ENCODE measurements at places on chromosomes 7 and 10. TPM values are rescaled to one million over a fixed set of nuclear protein-coding genes. Genes with fewer than 3 reads are reported as not detected.

Gene SCART1
- 2.2 TPM for total RNA-seq

Gene VWA2
- not detected for total RNA-seq

Gene PDZD7
- total RNA-seq, result 1.00 TPM

Gene BTBD16
- not detected for total RNA-seq

Gene NPY4R
- total RNA-seq, result not detected

Measured in melanocyte of skin (primary cell).